Stimulated activated CD4-positive, alpha-beta T cell treated with anti-CD3 and anti-CD28 coated beads, TNF-alpha, amount 100 ng/mL, for 4 hours (primary cell): ENCODE measurements at places on chromosomes 16 and 17.

DNA sequence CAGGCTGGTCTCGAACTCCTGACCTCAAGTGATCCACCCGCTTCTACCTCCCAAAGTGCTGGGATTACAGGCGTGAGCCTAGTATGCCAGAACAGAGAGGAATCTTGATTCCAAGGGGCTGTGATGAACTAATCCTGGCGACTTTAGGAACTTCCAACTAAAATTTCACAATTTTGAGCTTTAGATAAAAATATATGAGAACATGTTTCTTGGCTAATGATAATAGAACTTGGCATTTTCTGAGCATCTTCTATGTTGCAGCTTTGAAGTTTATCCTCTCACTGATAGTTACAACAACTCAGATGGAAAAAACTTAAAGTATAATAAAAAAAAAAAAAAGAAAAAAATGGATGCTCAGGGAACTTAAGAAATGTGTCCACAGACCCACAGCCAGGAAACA is 69.8 kb upstream of the WSCD1 start:
- no peak for DNase-seq

DNA sequence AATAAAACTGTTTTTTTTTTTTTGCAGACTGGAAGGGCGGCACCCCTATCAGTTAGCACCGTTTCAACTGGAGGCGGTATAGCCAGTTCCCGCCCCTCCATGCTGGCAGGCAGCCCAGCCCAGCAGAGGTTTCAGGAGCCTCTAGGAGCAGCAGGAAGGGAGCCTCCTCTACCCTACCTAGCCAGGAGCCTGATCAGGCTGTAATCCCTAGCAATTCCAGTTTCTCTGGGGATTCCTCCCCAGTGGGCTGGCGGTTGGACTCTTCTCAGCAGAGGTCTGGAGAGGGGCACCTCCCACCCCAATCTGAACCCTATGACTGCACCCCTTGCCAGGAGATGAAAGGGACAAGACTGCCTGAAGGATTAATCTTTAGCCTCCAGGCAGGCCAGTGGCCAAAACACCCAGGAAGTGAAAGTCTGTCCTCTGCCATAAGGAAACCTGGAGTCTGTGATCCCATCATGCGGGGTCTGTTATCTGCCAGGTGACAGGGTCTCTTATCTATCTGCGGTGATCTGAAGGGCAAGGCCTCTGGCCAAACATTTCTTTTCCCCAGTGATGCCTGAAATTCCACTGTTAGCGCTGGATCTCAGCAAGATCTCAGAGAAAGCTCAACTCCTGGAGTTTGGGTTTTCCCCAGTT is 4.9 kb upstream of the CDH1 start:
- no peak for DNase-seq

DNA sequence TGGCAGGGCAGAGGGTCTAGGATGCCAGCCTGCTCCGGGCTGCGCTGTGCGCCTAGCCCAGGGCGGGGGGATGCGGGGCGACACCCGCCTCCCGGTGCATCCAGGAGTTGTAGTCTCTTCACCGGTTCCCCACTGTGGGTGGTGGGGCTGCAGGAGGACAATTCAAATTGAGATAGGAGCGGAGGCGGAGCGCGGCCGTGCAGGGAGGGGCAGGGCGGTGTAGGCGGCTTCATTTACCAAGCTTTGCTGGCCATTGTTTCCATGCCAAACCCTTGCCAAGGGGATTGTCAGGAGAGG is 2047.4 kb downstream of the TP53TG3F start:
- no peak for DNase-seq

DNA sequence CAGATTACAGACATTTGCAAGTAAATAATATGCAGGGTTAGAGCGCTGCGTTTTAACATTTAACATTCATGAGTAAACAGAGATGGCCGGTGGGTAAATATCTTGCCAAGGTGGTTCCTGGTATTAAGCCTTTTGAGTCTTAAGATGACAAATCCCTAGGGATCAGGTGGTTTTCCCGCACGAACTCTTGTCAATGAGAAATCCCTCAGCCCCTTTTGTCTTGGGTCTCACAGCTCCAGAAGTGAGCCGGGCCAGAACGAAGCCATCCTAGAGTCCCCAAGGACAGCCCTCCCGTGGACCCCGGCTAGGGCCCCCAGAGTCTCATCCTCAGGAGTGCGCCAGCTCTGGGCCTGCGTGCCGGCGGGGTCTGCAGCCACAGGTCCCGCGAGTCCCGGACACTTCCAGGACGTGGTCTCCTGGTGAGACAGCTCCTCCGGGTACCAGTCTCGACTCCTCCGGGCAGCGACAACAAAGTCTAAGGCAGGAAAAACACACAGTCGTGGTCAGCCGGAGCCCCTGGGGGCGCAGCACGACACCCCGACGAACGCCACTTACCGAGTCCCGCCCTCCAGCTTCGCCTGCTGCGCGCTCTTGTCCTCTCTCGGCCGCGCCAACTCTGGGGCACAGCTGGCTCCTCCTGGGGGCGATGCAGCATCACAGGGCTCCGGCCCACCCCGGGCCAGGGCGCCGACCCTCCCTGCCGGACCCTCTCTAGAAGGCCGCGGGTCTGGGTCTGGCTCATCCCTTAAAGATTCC is 13.3 kb downstream of the MIS12 start:
- no peak for DNase-seq
